ENCODE measurements at places on chromosomes 4 and X. TPM values are rescaled to one million over a fixed set of nuclear protein-coding genes. Genes with fewer than 3 reads are reported as not detected.

GRCh38 chr4:73055241-73055897, 14.1 kb downstream of the COX18 start:
- DNase-seq = no peak

GRCh38 chr4:1090036-1090435, 23.3 kb downstream of the RNF212 start:
- DNase-seq = no peak

DNA sequence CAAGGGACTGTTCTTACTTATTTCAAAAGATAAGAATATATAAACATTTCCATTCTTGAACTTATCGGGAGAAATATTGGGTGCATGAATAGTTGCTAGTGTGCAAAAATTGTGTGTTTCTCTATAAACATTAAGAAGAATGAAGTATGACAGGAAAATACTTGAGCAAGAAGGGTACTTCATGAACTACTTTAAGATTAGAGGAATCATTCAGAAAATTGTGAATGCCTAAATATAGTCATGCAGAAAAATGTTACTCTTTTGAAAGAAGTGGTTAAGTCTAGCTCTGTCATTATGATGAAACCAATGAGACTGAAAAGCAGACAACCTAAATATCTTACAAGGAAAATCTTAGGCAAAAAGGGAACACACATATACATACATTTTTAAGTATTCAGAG, 207.8 kb upstream of the PCDH18 start:
- DNase-seq = no peak

DNA sequence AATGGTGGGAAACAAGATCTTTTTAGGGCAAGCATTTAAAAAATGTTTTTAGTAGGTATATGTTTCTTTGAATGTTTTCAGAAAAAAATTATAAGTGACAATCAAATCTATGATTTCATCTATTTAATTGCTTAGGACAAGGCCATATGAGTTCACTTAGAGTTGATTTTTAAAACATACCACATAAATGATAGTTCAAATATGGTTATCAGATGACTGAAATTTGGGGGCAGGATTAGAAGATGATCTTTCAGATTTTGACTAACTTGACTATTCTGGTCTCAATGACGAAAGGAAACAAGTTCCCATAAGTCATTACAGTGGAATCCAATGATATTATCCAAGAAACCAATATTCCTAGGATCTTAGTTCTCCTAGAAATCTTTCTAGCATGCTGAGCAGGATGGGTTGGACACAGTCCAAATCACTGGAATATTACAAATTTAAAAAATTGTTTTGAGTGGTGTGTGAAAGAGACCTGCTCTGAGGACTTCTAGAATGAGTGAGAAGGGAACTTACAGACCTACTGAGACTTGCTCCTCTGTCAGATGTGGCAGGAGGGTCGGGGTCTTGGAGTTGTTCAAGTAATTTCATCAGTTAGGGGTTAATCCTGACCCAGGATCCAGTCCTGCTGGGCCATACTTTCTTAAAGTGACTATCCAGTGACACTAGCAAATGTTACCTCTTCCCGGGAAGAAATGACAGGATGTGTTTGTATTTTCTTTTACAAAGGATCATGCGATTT, 20.0 kb downstream of the RHOH start:
- DNase-seq = no peak

DNA sequence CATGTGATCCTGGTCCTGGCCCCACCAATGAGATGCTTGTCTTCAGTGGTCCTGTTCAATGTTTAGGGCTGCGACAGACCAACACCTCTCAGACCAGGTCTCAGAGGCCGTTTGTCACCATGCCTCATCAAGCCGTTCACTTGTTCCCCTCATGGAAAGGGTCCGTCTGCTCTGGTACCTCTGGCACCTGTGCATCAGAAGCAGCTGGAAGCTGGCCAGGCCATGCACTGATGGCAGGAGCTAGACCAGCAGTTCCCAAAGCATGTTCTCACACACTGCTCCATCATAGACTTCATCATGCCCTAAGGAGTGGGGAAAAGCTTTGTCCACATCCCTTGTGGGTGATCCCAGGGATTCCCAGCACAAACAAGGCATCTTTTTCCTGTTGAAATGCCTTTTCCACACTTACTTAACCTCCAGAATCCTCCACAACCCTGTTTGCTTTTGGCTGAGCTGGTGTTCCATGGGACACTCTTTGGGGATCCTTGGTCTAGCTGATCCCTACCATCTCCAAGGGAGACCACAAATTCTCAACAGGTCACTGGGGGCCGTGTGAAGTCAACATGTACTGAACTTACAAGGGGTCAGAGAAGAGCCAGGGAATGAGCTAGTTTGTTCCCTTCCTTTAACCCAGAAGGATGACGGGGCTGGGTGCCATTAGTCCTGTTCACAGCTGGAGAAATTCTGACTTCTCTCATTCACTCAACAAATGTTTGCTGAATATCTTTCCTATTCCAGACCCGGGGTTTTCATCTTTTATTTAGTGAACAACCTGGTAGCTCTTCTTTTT, 21.8 kb downstream of the SH3TC1 start:
- no peak for DNase-seq

GRCh38 chrX:118128724-118129123, 12.1 kb upstream of the KLHL13 start:
- DNase-seq = no peak

GRCh38 chr4:1094336-1094690, 19.1 kb downstream of the RNF212 start:
- DNase-seq = no peak

GRCh38 chr4:139813881-139814280, 148.3 kb downstream of the MGST2 start:
- DNase-seq = no peak

DNA sequence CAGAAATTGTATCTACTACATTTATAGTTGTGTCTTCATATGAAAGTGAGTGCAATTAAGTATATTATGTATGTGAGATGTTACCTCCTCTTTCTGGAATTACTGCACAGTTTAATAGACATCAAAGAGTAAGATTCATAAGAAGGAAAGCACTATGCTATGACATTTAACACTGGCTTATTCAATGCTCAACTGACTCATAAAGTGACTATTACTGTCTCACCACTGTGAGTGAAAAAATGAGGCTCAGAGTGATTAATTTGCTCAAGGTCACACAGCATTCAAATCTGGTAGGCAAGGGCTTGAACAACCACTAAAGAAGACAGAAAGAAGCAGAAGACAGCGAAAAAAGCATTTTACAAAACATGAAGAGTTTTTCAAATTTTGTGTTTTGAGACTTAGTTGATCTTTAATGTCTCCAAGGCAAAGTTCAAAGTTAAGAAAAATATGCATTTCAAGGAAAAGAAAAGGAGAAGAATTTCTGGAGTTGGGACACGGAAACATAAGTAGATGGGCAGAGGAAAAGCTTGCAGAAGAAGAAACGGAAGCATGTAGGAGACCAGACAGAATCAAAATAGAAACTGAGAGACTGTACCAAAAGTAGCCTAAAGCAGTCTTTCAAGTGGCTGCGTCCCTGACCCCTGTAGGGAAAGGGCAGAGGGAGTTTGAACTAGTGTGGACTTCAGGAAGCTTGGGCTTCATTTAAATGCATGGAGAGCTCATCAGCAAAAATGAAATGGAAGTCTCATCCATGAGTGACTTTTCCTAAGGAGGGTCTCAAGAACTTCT, 66.3 kb downstream of the KCNIP4 start:
- no peak for DNase-seq

DNA sequence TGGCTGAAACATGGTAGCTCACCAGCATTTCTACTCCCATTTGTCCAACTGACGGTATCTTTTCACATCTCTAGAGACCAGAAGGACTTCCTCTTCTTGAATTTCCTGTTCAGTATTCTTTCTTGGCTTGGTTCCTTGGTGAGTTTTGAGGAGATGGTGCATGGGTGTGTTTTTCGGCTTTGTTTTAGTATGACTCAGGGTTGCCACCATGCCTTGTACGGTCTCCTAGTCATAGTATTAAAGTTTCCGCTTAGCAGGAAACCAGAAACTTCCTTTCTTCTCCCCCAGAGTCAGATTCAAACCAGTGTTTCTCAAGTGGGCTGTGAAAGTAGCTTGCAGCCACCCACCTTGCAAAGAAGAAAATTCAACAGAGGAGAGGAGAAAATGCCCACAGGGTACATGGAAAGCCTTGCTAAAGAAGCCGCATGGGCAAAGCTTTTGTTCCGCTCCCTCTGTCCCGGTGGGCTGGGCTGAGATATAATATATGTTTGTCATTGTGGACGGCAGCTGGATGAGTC, 5.7 kb downstream of the CD99 start:
- DNase-seq = peak; percentile 55

- no peak for DNase-seq
Measured at GRCh38 chrX:24219320-24219719, 69.8 kb downstream of the ZFX start.

GRCh38 chr4:184066584-184067300, 150.9 kb downstream of the ENPP6 start:
- no peak for DNase-seq

DNA sequence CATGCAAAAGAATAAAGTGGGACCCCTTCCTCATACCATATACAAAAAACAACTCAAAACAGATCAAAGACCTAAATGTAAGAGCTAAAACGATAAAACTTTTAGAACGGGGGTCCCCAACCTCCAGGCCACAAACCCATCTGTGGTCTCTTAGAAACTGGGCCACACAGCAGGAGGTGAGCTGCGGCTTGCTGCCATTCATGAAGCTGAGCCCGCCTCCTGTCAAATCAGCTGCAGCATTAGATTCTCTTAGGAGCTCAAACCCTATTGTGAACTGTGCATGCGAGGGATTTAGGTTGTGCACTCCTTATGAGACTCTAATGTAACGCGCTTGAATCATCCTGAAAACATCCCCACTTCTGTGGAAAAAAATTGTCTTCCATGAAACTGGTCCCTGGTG, 7.0 kb upstream of the GATA1 start:
- no peak for DNase-seq

GRCh38 chr4:109005523-109005922, 242.7 kb upstream of the ETNPPL start:
- DNase-seq = no peak

DNA sequence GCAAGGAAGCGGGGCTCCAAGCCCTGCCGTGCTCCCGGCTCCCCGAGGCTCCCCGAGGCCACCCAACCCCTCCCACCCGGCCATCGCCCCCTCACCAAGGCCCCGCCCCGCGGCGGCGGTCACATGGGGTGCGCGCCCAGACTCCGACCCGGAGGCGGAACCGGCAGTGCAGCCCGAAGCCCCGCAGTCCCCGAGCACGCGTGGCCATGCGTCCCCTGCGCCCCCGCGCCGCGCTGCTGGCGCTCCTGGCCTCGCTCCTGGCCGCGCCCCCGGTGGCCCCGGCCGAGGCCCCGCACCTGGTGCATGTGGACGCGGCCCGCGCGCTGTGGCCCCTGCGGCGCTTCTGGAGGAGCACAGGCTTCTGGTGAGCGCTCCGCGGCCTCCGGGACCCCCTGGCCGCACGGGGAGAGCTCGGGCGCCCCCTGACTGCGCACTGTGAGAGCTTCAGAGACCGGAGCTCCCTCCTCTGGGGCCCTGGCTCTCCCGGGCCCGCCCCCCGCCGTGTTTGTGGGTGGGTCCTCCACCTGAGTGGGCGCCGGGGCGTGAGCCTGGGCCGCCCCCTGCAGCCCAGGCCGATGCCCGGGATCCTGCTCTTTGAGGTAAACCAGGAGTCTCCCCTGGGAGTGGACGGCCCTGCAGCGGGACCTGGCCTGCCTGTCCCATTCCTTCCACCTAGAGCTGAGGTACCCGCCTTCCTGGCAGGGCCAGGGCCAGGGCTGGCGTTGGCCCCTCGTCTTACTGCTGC, at the start of gene IDUA:
Gene IDUA (plus strand): TSS at position 166 of the 745 bp plus-strand sequence. CDS start 41 bp downstream, at position 207.
- peak; percentile 83 for DNase-seq

- DNase-seq = no peak
Measured at GRCh38 chr4:158496030-158496741, 25.5 kb upstream of the RXFP1 start.

DNA sequence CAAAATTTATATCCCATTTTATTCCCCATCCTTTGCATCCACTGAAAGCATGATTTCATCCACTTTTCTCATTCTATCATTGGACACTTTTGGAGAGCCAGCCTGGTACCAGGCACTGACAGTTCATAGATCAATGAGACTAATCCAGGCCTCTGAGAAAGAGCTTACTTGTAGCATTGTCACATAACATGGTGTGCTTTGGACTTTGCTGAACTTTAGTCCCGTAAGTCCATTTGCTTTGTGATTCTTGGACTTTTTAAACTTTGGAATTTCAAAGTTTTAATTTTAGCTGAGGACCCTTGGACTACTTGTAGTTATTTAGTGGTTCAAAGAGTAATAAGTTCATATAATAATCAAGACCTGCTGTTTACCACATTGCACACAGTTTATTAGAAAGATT, 11.5 kb downstream of the LIAS start:
- no peak for DNase-seq

GRCh38 chr4:130603043-130603442, 1507.1 kb downstream of the C4orf33 start:
- DNase-seq = no peak

DNA sequence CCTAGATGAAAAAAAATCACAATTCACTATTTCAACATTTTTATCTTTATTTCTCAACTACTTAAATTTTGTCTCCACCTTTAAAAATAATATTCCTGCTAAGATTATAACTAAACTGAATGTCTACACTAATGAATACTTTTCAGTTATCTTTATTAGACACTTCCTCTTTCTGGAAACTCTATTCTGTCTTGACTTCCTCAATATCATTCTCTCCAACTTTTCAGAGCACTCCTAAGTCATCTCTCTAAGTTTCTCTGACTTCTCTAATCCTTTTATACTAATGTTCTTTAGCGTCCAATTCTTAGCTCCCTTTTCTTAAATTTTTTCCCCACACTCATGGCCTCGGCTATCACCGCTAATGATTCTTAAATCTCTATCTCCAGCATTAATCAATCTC, 374.2 kb downstream of the FBXO8 start:
- no peak for DNase-seq

GRCh38 chr4:185437809-185438208, 12.0 kb upstream of the UFSP2 start:
- no peak for DNase-seq

DNA sequence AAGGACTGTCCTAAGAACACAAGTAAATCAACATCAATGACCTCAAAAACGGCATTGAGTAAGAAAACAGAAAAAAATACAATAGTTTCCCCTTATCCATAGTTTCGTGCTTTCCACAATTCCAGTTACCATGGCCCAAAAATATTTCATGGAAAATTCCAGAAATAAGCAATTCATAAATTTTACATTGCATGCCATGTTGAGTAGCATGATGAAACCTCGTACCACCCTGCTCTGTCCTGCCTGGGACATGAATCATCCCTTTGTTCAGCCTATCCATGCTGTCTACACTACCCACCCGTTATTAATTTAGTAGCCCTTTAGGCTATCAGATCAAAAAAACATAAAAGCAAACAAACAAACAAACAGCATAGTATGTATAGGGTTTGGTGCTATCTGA, 51.1 kb downstream of the KLF3 start:
- no peak for DNase-seq

The CFAP97 gene
- 48.2 TPM for total RNA-seq

The PABPC1L2A gene
- total RNA-seq = not detected

The SPON2 gene
- total RNA-seq = 2.0 TPM

The ATP1B4 gene
- not detected for total RNA-seq

The PARM1 gene
- 0.44 TPM for total RNA-seq

The HTN1 gene
- total RNA-seq = not detected

The SMR3B gene
- not detected for total RNA-seq

The HSFX4 gene
- not detected for total RNA-seq

The RBM46 gene
- not detected for total RNA-seq

The KIAA1210 gene
- not detected for total RNA-seq

The FSTL5 gene
- total RNA-seq = 23.0 TPM

The SPANXC gene
- 13.5 TPM for total RNA-seq

Data from PC-9 (cell line).